ENCODE measurements at places on chromosomes 6 and 20. TPM values are rescaled to one million over a fixed set of nuclear protein-coding genes. Genes with fewer than 3 reads are reported as not detected.

- DNase-seq = no peak
Observed at GRCh38 chr6:127956260-127956888, 55.5 kb upstream of the THEMIS start.

DNA sequence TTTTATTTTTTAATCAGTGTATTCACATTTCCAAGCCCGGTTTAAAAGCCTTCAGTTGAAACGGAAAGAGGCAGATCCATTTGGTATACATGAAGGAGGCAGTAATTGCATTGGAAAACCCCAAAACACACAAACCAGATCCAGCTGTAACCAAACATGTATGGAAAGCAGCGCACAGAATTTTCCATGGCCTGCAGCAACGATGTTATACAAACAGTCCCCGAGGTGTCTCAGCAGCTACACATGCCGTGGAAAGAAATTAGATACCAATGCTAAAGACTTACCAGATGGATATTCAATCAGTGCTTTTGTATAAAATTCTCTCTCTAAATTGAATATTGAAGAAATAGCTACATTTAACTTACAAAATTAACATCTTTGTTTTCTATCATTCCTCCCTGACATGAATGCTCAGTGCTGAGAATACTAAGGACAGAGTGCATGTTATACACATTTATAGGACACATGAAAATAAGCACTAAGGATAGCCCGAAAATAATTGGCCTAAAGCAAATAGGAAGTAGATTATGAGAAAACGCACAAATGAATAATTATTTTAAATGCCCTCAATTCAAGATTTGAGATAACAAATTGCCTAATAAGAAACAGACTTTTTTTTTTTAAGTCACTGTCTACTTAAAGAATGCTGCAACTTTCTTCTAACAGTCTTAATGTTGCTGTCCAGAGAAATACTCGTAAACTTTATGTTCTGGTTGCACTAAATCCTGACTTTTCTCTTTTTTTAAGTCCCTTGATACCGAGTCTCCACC is 713.1 kb downstream of the HDGFL1 start:
- DNase-seq = no peak

DNA sequence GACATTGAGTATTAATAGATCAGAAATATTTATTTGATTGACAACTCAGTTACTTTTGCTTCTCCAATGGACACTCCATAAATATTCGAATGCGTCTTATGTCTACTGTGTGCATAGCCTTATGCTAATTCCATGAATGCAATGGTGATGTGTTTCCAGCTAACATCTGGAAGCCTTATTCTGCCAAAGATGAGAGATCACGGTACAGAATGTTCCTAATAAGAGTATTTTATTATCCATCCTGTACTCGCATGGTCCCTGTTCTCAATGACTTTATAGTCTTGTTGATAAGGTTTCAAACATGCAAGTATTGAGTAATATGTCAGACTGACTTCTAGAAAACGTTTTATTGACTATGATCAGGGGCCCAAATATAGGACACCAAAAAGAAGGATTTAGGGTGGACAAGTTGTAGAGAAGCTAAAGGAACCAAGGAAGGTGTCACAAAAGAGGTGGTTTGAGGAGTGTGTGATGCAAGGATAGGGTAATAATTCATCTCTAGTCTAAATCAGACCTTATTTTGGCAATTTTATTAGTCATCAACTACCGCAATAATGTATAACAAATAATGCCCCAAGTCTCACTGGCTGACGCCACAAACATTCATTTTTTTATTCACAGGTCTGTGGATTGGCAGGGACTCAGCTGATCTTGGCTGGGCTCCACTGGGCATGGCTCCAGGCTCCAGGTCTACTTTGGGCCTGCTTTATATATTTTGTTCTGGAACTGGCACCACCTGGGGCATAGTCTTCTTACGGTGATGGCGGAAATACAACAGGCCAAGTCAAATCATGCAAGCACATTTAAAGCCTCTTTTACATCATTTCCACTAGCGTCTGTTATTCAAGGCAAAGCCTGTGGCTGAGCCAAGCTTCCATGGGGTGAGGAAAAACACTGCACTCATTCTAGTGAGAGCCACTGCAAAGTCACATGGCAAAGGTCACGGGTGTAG is 24.5 kb upstream of the CD83 start:
- DNase-seq = no peak

GRCh38 chr6:129312880-129313279 is 397.1 kb downstream of the ARHGAP18 start:
- DNase-seq = no peak

DNA sequence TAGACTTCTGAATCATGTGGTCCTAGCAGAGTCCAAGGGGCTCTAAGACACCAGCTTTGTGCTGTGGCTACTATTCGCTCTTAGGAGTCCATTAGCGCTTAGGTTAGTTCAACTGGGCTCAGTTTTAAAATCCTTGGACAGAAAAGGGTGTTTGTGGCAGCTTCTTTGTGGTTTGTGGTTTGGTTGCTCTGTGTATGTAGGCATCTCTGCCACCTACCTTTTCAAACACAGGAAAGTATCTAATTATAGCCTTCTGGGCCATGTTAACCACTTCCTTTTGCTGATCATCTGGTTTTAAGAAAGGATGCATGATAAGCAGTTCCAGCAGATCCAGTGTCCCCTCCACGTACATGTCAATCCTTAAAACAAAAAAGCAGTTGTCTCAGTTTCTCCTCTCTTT is 10.8 kb downstream of the GSTA4 start:
- DNase-seq = no peak

GRCh38 chr6:131979515-131980337 is 28.6 kb upstream of the CCN2 start:
- DNase-seq = no peak

DNA sequence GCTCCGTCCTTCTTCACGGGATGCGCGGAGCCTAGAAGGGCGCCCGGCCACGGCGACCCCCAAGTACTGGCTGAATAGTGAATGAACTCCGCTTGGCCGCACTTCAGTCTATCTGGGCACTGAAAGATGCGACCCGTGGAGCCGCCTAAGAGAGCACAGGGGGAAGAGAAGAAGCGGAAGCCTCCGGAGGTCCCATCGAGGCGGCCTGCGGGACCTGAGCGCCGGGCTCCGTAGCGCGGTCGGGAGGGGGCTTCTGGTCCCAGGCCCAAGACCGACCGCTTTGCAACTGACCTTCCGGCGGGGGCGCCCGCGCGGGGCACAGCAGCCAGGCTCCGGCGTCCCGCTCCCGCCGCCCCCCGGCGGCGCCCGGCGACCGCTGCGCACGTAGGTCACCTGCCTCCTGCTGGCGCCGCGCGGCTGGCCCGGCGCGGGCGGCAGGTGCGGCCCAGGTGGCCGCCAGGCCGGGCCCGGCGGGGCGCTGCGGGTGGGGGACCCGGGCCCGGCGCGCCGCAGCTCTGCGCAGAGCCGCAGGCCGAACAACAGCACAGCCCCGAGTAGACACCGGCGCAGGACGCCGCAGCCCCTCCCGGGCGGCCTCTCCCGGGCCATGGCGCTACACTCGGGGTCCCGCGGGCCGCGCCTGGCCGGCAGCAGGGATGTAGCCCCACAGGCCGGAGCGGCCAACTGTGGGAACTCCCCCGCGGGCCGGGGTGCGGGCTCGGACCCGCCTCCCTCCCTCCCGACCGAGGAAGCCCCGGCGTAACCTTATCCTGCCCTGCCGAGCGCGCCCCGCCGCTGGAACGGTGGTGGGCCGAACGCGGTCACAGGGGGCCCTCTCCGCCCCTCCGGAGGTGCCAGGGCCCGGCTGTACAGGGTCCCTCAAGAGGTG is at the start of gene METTL24:
Gene METTL24 (minus strand): TSS at position 686 of the 889 bp plus-strand sequence. CDS start 77 bp downstream, at position 609.
- DNase-seq = no peak

GRCh38 chr6:74853991-74854390 is 351.9 kb downstream of the COL12A1 start:
- no peak for DNase-seq

DNA sequence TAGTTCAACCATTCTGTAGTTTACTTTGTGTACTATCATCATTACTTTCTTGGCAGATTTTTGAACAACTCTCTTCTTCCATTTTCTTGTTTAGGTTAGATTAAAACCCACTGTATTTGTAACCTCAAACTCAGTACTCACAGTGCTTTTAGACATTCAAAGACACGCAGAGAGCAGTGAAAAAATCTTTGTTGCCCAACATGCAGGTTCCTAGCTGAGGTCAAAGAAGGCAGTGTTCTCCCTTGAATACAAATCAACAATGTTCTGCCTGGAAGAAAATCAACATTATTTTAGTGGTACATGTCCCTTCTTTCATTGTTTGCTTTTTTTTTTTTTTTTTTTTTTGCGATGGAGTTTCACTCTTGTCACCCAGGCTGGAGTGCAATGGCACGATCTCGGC is 11.2 kb downstream of the CYB5R4 start:
- DNase-seq = no peak

DNA sequence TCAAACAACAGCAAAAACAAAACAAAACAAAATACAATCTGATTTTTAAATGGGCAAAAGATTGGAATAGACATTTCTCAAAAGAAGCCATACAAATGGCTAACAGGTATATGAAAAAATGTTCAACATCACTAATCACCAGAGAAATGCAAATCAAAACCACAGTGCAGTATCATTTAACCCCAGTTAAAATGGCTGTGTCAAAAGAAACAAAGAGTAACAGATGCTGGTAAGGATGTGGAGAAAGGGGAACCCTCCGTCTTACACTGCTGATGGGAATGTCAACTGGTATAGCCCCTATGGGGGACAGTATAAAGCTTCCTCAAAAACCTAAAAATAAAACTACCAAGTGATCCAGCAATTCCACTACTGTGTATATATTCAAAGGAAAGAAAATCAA is 10.9 kb upstream of the NELFCD start:
- DNase-seq = no peak

DNA sequence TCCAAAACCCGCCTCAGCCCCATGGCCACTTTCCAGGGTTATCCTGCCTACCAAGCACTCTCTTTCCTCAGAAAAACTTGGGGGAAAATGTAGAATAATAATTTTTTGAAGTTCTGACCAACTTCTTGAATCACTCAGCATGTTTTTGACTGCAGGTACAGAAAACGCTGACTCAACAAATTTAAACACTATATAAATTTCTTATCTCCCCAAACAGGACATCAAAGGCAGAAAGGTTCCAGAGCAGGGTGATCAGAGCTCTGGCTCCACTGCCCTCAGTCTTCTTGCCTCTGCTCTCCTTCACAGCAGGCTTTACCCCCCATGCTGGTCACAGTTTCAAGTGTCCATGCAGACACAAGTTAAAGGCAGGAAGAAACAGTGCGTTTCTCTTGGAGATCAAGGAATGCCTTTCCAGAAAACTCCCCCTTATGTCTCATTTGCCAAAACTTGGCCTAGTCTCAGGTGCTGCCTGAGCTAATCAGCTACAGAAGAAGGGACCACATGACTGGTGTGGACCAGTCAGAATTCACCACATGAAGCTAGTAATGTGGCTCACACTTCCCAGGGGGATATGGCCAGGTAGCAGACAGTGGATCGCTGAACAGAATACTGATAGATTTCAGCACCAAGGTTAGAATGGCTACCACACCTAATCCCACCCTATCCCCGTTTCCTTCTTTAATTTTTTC is 24.4 kb upstream of the SLC17A3 start:
- no peak for DNase-seq

GRCh38 chr6:137641474-137642077 is 147.4 kb upstream of the OLIG3 start:
- peak; percentile 75 for DNase-seq

- no peak for DNase-seq
Observed at GRCh38 chr6:62516291-62517141, 230.5 kb upstream of the KHDRBS2 start.

DNA sequence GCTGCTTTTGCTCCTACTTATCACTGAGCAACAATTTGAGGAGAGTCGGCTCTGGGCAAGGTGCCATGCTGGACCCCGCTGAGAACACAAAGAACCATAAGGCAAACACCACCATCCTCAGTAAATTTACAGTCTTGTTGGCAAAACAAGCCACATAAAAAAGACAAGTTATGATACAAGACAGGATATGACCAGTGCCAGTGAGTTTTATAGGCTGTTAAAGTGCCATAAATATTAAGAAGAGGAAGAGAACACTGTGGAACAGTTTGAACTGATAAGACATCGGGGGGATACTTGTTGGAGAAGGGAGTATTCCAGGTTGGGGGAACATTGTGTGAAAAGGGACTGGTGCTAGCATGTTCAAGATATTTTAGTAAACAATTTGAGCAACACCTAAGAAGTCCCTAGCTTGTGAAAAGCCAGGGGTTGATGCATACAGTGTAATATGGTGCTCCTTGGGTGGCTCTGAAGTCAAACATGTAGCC is 25.3 kb upstream of the RIPOR2 start:
- no peak for DNase-seq

ARMC2 gene
- total RNA-seq = 5.5 TPM

C4B gene
- 241 TPM for total RNA-seq

AVP gene
- not detected for total RNA-seq

LHFPL5 gene
- total RNA-seq = not detected
